Fibroblast of skin of left quadriceps (primary cell): ENCODE measurements at places on chromosomes 6 and 20.
A peak's percentile ranks its signal among the peaks of the same experiment; 100 is the strongest.

- DNase-seq = no peak
Observed at GRCh38 chr6:143337201-143337949, 113.1 kb downstream of the ADAT2 start.

- DNase-seq = peak; percentile 71
Observed at GRCh38 chr6:140956571-140957369, 1176.0 kb upstream of the GJE1 start.

- no peak for DNase-seq
Observed at GRCh38 chr20:9409352-9409751, 105.0 kb upstream of the LAMP5 start.

- DNase-seq = no peak
Observed at GRCh38 chr6:71473926-71474325, 185.3 kb downstream of the OGFRL1 start.

DNA sequence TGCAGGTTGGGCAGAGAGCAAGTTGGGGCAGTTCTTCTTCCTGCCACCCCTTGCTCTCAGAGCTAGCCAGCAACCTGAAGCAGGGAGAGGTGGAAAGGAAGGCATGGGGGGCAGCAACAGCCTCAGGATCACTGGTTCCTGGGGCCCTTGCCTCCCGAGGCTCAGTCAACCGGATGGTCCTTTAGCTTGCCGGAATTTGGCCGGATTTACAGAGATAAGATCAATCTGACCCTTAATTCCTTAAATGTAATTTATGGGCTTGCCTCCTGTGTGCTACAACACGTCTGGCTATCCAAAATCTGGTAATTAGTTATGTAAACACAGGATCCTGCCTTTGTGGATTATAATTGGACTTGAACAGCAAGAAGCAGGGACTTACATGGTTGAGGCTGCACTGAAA lies 19.5 kb upstream of the TCP11 start:
- DNase-seq = no peak

- no peak for DNase-seq
Observed at GRCh38 chr6:101582792-101583191, 189.3 kb downstream of the GRIK2 start.

DNA sequence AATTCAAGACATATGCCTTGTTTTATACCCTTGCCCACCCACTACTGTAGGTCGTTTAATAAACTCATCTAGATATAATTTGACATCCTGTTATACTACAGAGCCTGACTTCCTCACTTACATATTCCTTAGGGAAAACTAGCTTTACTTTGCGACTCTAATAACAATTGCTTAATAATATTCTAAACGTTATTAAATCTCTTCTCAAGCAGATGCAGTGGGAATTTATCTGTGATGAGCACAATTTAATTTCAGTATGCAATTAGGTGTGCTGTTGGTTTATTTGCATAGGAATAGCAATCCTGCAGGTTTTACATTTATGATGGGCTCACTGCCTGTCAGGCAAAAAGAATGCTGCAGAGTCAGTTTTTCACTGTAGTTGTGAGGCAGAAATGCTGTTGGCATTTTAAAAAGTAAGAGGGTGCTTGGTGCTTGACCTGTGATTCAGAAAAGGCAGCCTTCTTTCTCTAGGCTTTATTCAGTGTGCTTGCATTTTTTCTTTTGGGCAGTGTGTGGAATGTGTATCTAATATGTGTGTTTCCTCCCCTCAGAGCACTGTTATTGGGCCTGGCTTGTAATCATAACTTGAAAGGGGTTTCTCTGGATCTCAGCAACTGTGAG lies 152.3 kb upstream of the SCGN start:
- no peak for DNase-seq

- no peak for DNase-seq
Observed at GRCh38 chr20:19392344-19393130, 180.1 kb downstream of the SLC24A3 start.

DNA sequence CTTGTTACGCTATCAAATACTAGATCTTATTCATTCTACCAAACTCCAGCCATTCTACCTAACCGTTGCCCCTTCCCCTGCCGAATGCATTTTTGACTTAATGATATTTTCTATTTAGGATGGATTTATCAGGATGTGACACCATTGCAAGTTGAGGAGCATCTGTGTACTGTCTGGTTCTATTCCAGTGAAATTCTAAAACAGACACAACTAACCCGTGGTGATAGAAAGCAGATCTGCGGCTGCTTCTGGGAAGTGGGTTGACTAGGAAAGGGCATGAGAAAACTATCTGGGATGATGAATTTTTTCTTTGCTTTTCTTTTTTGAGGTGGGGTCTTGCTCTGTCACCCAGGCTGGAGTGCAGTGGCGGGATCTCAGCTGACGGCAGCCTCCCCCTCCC lies 20.7 kb upstream of the SRC start:
- DNase-seq = no peak

DNA sequence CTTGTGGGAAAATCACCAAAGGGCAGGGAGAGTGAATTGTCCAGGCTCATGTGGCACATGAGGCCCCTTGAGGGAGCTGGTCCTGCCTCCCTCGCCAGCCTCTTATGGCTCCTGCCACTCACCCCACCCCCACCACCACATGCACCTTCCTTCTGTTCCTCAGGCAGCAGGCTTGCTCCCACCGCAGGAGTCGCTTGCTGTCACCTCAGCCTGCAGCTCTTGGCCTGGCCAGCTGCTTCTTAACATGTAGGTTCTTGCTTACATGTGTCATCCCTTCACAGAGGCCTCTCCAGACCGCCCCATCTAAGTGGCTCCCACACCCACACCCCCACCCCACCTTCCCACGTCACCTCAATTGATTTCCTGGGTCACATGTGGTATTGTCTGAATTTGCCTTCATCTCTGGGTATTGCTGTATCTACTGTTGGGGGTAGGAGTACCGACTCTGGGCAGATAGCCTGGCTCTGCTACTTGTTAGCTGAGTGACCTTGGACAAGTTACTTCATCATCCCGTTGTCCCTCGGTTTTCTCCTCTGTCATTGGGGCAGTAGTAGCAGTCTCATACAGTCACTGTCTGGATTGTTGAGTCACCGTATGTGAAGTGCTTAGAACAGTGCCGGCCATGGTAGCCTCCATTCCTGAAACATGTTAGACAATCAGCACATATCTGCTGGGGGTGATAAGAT lies 41.7 kb downstream of the SLC9A8 start:
- DNase-seq = no peak

GRCh38 chr6:152301021-152301764 lies 336.0 kb downstream of the SYNE1 start:
- DNase-seq = no peak

DNA sequence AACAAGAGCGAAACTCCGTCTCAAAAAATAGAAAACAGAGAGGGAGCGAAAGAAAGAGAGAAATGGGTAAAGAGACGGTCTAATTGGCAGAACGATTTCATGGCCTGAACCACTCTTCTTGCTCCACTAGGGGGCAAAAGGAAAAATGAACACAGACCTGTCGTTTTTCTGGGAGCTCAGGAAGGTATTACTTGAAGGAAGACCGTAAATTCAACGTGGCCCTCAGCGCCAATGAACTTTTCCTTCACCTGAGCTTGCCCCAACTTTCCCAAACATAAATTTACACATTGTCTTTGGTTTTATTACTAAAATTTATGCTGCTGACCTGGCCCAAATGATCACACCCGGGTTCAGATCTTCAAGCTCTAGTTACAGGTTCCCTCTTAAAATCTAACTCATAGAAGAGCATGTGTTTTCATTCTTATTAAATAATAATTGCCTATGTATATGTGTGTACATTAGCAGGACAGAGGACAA lies 67.3 kb downstream of the ATP9A start:
- no peak for DNase-seq

- no peak for DNase-seq
Observed at GRCh38 chr20:49422161-49422560, 60.3 kb downstream of the KCNB1 start.

GRCh38 chr20:53789989-53790675 lies 196.5 kb upstream of the ZNF217 start:
- DNase-seq = no peak

DNA sequence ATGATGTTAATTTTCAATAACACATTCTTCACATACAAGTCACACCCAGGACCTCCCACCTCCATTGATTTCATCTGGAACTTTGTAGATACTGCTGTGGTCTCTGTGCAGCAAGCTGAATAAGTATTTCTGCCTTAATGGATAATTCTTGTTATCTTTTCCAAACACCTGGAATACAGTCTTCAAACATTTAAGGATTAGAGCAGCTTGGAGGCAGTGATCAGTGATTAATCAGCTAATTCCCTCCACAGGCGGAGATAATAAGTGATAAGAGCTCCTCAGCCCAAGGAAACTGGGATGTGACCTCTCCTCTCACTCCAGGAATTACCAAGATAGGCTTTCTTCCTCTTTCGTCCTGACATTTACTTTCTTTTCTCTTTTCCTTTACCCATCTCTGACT lies 110.7 kb downstream of the FIG4 start:
- no peak for DNase-seq

DNA sequence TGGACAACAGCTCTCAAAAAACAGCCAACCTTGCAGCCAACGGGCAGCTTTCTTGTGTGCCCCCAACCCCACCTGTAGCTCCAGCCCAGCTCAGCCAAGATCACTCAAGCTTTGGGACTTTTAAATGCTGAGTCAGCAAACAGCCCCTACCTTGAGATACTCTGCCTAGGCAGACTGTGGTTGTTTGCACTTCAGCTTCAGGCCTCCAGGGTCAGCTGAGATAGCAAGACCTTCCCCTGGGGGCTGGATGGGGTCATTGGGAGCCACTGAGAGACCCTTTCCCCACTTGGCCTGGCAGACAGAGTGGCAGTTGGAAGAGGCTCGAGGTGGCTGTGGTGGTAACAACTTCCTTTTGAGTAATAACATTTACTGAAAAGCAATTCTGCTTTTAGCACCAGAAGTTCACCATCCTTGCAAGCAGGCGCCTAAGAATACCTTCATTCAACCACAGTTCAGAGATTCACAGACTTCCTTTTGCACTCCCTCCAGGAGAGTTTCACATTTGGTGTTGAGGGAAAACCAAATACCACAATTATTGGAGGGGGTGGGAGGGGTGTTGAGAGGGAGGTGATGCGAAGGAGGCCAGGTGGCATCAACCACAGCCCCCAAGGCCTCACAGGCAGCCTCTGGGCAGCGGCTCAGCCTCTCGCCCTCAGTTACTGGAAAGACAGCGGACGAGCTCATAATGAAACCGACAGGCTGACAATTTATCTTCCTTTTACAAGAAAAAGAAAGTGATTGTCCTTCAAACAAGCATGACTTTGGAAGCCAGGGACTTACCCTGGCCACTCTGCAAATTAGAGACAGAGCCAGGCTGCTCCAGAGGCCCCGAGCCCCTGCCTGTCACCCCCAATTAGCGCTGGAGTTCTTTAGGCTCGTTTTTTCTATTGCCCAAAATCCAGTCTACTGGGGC lies 148.1 kb downstream of the CEBPB start:
- DNase-seq = no peak

GRCh38 chr20:50842821-50843220 lies 48.0 kb downstream of the BCAS4 start:
- no peak for DNase-seq

DNA sequence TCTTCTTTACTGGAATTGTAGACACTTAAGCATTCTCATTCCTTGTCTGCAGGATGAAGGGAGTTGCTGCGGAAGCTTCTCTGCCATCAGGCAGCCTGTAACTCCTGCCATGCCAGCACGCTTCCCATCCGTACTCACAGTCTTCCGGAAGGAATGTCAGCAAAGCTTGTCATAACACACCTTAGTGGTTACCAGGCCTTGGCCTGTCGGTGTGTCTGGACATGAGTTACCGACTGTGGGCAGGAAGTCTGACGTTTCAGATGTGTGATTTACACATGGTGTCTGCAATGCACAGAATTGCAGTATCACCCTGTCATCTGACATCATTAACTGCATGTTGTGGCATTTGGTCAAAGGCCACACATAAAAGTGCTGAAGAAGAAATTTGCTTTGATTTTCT lies 102.2 kb downstream of the SLC24A3 start:
- DNase-seq = no peak

DNA sequence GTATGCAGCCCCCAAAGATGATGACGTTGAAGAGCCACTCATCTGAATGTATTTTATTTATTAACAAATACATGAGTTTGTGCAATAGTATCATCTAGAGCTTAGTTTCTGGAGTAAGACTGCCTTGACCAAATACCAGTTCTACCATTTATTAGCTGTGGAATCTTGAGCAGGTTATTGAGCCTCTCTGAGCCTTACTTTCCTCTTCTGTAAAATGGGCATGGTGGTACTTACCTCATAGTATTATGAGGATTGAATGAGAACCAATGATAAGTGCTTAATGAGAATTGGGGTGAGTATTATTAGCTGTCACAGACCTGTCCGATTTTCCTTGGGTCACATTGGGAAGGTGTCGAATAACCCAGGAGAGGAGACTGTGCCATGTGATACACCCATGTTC lies 164.2 kb upstream of the RNF24 start:
- no peak for DNase-seq

- DNase-seq = no peak
Observed at GRCh38 chr6:117613920-117614560, 11.7 kb upstream of the GOPC start.

GRCh38 chr6:143449714-143450452 lies 612 bp downstream of the ADAT2 start:
- DNase-seq = no peak

GRCh38 chr20:38190936-38191371 lies 25.9 kb upstream of the TGM2 start:
- DNase-seq = no peak

DNA sequence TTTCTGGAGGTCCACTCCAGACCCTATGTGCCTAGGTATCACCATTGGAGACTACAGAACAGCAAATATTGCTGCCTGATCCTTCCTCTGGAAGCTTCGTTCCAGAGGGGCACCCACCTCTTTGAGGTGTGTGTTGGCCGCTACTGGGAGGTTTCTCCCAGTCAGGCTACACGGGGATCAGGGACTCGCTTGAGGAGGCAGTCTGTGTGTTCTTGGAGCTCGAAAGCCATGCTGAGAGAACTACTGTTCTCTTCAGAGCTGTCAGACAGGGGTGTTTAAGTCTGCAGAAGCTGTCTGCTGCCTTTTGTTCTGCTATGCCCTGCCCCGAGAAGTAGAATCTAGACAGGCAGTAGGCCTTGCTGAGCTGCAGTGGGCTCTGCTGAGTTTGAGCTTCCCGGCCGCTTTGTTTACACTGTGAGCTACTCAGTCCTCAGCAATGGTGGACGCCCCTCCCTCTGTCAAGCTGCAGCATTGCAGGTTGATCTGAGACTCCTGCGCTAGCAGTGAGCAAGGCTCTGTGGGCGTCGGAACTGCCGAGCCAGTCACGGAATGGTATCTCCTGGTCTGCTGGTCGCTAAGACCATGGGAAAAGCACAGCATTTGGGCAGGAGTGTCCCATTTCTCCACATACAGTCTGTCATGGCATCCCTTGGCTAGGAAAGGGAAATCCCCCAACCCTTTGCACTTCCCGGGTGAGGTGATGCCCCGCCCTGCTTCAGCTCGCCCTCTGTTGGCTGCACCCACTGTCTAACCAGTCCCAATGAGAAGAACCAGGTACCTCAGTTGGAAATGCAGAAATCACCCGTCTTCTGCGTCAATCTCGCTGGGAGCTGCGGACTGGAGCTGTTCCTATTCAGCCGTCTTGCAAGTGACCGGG lies 32.5 kb upstream of the ASCC3 start:
- DNase-seq = no peak

GRCh38 chr6:157281570-157281969 lies 41.7 kb downstream of the TMEM242 start:
- DNase-seq = no peak

GRCh38 chr6:108896111-108896661 lies 48.0 kb downstream of the ARMC2 start:
- DNase-seq = peak; percentile 76
